Coronary artery (tissue), 2 donors: ENCODE measurements at places on chromosomes 2 and 18.
A peak's percentile ranks its signal among the peaks of the same experiment; 100 is the strongest.

- no peak for DNase-seq
Measured at GRCh38 chr2:196046123-196046917, 22.3 kb downstream of the DNAH7 start.

- no peak for DNase-seq
Measured at GRCh38 chr2:64888591-64889309, 100.4 kb upstream of the SLC1A4 start.

- no peak for DNase-seq
Measured at GRCh38 chr18:5515011-5515784, 28.6 kb downstream of the EPB41L3 start.

DNA sequence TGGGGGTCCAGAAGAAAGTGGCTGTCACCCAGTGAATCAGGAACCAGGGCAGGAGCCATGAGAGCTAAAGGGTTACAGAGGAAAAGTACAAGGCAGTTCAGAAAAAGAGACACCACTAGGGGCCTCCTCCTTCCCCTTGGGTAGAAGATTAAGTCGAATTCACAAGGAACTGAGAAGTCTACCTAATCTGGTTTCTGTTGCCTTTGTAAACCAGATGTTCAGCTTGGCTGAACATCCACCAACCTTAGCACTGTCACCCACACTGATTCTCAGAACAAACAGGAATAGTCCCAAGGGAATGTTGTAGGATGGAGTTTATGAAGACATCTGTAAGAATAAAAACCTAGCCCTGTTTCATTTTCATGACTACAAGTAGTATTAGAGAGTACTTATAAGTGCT is 90.4 kb upstream of the NOSTRIN start:
- no peak for DNase-seq

DNA sequence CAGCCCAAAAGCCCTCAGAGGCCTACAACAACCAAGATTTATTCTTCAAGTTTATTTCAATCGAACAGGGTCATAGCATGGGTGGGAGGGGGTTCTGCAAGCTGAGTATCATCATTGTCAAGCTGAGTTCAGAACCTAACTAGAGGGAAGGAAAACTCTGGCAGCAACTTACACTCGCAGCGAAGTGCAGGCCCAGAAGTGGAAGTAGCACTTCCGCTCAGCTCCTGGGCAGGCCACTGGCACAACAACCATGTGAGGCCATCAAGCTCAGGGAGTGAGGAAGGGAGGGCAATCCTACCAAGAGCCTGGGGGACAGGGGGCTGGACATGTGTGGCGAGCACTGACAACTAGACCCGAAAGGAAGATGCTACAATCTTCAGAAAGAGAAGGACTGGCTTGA is 4.8 kb downstream of the UXS1 start:
- no peak for DNase-seq

- DNase-seq = no peak
Measured at GRCh38 chr2:132443106-132443505, 26.5 kb downstream of the GPR39 start.

DNA sequence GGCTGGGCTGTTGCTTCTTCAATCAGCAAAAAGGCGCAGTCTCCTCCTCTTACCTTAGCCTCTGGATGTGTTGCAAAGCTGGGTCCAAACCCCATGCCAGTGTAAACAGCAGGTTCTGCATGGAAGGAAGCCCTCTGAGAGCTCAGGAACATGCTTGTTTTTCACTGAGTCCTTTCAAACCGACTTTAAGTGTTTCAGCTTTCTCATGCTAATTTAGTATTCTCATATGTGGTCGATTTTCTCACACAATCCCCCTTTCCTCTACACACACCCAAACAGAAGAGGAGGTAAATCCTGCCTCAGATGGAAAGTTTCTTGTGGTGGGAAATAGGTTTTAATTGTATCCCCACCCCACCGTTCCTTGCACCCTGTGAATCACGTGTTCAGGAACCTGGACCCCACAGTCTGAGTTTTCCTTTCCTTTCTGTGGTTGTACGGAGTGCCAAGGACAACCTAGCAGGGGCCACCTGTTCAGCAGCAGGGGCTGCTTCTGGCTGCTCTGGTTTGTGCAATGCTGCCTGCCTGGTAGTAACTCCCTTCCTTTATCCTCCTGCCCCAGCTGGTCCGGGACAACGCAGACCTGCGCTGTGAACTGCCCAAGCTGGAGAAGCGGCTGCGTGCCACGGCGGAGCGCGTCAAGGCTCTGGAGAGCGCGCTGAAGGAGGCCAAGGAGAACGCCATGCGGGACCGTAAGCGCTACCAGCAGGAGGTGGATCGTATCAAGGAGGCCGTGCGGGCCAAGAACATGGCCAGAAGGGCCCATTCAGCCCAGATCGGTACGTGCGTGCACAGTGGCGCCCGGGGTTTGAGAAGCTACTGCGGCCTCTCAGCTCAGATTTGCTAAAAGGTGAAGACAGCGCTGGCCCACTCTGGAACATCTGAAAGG is 28.7 kb upstream of the LYPD6B start:
- no peak for DNase-seq

- no peak for DNase-seq
Measured at GRCh38 chr2:99707592-99707991, 217.8 kb upstream of the REV1 start.

GRCh38 chr2:230899287-230899686 is 25.8 kb downstream of the GPR55 start:
- DNase-seq = peak; percentile 57

GRCh38 chr2:178473931-178474330 is 4.5 kb downstream of the FKBP7 start:
- no peak for DNase-seq

GRCh38 chr2:109000738-109001137 is 11.7 kb upstream of the EDAR start:
- no peak for DNase-seq

GRCh38 chr2:201220102-201220570 is 37.2 kb downstream of the CASP10 start:
- no peak for DNase-seq

DNA sequence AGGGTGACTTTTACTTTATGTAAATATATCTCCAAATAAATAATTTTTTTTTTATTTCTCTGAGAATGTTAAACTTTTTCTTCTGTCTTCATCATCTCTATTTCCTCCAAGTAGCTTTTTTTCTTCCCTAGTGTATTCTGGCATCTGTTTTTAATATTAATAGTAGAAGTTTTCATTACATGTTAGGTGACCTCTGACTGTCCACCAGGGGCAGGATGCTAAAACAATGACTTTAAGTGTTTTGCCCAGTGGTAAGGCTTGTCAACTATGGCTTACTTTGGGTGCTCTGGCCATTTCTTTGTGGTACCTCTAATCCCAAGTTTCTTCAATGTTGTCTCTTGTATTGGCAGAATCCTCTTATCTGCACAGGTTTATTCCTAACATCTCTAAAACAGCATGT is 127.1 kb downstream of the SRBD1 start:
- no peak for DNase-seq

GRCh38 chr18:56921896-56922480 is 224.9 kb upstream of the BOD1L2 start:
- no peak for DNase-seq

DNA sequence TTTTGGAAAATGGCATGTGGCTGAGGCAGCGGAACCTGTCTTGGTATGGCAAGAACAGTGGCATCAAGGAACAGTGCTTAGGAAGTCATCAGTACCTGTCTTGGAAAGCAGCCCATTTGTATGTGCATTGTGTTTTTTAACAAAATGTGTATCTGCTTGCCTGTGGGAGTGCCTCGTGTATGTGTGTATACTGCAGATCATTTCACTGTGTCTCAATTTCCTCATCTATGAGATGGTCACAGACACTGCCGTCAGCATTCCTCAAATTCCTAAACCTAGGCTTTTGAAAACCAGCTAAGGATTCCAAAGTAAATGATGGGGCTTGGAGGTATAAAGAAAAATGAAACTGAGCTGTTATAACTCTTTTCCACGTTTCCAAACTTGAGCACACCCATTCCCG is 441.3 kb downstream of the RND3 start:
- DNase-seq = no peak

- DNase-seq = no peak
Measured at GRCh38 chr2:147440734-147441133, 404.1 kb upstream of the ACVR2A start.

GRCh38 chr2:156537141-156537540 is 101.0 kb downstream of the GPD2 start:
- no peak for DNase-seq

- DNase-seq = no peak
Measured at GRCh38 chr2:204950695-204951346, 405.5 kb downstream of the PARD3B start.

DNA sequence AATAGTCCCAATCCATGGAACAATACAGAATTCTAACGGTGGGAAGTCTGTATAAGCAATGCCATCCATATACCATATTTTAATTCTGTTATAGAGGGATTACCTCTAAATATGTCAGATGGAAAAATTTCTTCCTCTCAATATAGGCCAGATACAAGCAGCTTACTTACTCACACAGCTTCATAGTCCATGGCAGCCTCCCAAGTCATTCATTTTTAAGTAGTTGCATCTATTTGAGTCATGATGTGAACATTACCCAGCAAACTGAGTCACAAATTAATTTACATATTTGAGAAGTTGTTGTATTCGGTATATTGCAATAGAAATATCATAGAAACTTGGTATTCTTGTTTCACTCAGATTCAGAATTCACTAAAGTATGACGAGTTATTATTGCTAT is 20.3 kb downstream of the TBR1 start:
- DNase-seq = no peak

DNA sequence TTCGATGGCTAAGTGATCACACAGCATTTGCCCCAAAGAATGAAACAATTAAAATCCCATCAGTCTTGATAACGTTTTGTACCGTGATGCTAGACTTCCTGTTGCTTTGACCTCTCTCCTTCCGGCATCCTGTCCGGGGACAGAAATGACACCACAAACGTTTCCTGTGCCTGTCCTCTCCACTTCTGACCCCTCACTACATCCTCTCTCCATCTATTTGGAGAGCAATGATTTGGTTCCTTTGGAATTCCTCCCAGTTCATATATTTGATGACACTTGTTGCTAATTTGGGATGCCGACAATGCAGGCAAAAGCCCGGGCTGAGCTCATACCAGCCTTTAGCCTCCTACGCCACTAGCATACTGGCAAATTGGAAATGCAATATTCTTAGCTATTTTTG is 151.2 kb upstream of the CCDC68 start:
- DNase-seq = no peak

DNA sequence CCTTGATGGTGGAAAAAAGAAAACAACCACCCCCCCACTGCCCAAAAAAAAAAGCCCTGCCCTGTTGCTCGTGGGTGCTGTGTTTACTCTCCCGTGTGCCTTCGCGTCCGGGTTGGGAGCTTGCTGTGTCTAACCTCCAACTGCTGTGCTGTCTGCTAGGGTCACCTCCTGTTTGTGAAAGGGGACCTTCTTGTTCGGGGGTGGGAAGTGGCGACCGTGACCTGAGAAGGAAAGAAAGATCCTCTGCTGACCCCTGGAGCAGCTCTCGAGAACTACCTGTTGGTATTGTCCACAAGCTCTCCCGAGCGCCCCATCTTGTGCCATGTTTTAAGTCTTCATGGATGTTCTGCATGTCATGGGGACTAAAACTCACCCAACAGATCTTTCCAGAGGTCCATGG is 28.0 kb downstream of the MAL start:
- DNase-seq = no peak

- DNase-seq = peak; percentile 99
Measured at GRCh38 chr2:207529330-207530159, at the start of gene CREB1. Gene CREB1 (plus strand): TSS chr2:207529962. CDS start chr2:207555636, 25,674 bp downstream.

- no peak for DNase-seq
Measured at GRCh38 chr2:237841051-237841450, 18.4 kb upstream of the RAMP1 start.
